ENCODE measurements at places on chromosomes 12 and 14. TPM values are rescaled to one million over a fixed set of nuclear protein-coding genes. Genes with fewer than 3 reads are reported as not detected.

Gene NGB
- total RNA-seq = not detected

Gene TCL1B
- 0.83 TPM for total RNA-seq

Gene KRT2
- total RNA-seq = not detected

Gene AKAP6
- 0.73 TPM for total RNA-seq

Gene RPL36AL
- 188 TPM for total RNA-seq

Gene PAPLN
- 0.75 TPM for total RNA-seq

DNA sequence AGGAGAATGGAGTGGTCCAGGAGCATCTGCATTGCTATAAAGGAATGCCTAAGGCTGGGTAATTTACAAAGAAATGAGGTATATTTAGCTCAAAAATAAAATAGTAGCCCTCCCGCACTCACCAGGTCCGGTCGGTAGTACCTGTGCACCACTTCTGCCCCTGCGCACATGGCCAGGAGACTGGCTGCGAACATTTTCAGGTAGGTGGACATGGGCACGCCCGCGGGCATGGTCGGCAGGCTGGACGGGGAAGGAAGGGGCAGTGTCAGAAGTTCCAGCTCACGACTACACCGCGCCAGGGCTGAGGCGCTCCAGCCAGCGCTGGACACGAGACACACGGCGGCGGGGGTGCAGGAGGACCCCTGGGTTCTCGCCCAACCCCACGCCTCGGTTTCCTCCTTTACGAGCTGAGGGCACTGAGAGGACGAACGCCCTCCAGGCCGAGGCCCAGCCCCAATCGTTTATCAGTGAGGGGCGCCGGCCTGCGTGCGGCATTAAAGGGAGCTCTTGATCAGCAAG is 9.1 kb upstream of the TDG start:
- H3K4me3 ChIP-seq = peak overlapping the region; percentile 96
- peak overlapping the region; percentile 91 for H3K27ac ChIP-seq
- no peaks in the 10 kb centered on the region for H3K27me3 ChIP-seq
- DNase-seq = no peak
- H3K4me1 ChIP-seq = peaks cover 4% of the 10 kb centered on the region

DNA sequence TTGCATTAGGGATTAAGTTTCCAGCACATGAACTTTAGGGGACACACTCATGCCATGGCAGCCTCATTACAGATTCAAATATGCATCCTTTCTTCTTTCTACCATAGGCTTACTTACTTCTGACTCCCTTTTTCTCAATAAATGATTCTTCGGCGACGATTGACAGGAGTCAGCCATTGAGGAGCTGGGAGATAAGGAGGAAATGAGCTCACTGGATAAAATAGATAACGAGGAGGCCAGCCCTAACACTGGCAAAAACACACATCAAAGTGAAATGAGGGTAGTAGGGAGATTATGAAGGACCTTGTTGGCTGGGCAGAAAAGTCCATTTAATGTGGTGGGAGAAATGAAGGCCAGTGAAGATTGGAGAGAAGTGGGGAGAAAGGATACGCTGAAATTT is 172.2 kb downstream of the SLC41A2 start:
- no peak overlapping the region for H3K27ac ChIP-seq
- no peaks in the 10 kb centered on the region for H3K27me3 ChIP-seq
- DNase-seq = no peak
- H3K36me3 ChIP-seq = no peaks in the 10 kb centered on the region

- peak overlapping the region; percentile 82 for H3K4me3 ChIP-seq
- peaks cover 17% of the 10 kb centered on the region for H3K4me1 ChIP-seq
- H3K36me3 ChIP-seq = peaks cover 59% of the 10 kb centered on the region
- H3K27me3 ChIP-seq = no peaks in the 10 kb centered on the region
These were observed 602 bp downstream of the APEX1 start for GRCh38 chr14:20455355-20456300.

GRCh38 chr12:6065131-6065862 is 59.2 kb downstream of the VWF start:
- H3K27me3 ChIP-seq = no peaks in the 10 kb centered on the region
- H3K36me3 ChIP-seq = no peaks in the 10 kb centered on the region
- no peak overlapping the region for H3K4me3 ChIP-seq
- H3K27ac ChIP-seq = no peak overlapping the region

GRCh38 chr12:65925626-65926025 is 101.3 kb downstream of the HMGA2 start:
- DNase-seq = peak; percentile 85
- H3K27ac ChIP-seq = peak overlapping the region; percentile 77
- H3K27me3 ChIP-seq = no peaks in the 10 kb centered on the region
- H3K4me1 ChIP-seq = peaks cover 63% of the 10 kb centered on the region
- H3K4me3 ChIP-seq = peak overlapping the region; percentile 8

GRCh38 chr12:23504043-23504442 is 445.4 kb downstream of the SOX5 start:
- no peaks in the 10 kb centered on the region for H3K4me1 ChIP-seq
- no peak for DNase-seq
- H3K27me3 ChIP-seq = no peaks in the 10 kb centered on the region
- no peak overlapping the region for H3K27ac ChIP-seq
- H3K4me3 ChIP-seq = no peak overlapping the region

DNA sequence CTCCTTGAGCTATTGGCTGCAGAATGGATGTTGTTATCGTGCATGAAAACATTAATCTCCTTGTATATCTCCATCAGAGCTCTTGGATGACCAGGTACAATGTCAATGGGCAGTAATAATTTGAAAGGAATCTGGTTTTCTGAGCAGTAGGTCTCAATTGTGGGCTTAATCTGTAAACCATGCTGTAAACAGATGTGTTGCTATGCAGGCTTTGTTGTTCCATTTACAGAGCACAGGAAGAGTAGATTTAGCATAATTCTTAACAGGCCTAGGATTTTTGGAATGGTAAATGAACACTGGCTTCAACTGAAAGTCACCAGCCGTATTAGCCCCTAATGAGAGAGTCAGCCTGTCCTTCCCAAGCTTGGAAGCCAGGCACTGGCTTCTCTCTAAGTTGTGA is 50.4 kb downstream of the ATG14 start:
- H3K4me3 ChIP-seq = no peak overlapping the region
- no peaks in the 10 kb centered on the region for H3K4me1 ChIP-seq
- no peak for DNase-seq
- H3K27ac ChIP-seq = no peak overlapping the region

DNA sequence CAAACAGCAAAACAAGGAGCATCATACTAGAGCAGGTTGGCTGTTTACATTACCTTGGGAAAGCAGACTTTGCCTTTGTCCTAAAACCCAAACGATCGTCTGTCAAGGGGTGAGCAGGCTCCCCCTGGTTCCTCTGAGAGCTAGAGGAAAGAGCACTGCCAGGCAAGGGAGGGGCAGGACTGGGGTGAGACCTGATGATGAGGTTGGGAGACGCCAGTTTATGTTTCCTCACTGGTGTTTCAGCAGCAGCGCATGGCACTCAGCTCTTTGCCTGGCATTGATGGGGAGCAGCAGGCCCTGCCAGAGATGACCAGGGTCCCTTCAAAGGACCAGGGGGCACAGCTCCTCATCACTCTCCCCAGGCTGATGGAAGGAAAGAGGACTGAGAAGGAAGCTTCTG is 7.9 kb upstream of the KRT2 start:
- no peak for DNase-seq
- no peaks in the 10 kb centered on the region for H3K27me3 ChIP-seq

DNA sequence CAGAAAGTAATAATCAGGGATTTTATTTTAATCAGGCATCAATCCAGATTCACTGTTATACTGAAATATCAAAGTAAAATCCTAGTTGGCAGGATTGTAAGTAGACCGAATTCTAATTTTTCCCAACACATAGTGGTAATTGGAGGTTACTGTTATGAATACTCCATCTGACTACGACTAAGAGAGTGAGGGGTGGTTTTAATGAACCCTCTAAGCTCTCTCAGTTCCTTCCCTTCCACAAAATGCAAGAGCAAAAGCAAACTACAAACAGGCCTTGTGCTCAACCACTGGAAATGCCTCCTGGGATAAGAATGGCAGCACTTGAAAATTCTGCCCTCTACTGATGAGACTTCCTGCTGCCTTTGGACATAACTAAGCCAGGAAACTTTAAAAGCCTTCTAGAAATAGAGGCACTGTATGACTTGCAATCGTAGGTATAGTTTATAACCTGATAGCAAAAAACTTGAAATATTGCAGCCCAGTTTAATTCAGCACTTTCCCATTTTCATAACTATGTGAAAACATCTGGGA is 184.8 kb downstream of the SLC16A7 start:
- no peaks in the 10 kb centered on the region for H3K27me3 ChIP-seq
- no peaks in the 10 kb centered on the region for H3K36me3 ChIP-seq

DNA sequence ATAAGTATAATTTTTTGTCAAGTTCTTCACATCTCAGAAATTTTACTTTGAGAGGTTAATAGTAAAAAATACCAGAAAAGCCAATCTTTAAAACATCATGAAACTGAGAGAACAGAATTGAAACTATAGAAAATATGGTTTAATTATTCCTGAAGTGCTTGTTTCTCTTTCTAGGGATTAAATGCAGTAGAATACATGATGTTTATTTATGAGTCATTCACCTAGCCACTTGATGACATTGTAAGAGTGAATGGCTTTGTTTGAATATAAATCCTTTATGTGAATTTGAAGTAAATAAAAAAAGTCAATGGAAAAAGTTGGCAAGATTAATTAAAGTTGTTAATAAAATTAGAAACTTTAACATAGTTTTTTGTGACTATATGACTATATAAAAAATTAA is 48.4 kb downstream of the KTN1 start:
- no peak for DNase-seq
- H3K4me1 ChIP-seq = no peaks in the 10 kb centered on the region
- H3K4me3 ChIP-seq = no peak overlapping the region
- H3K27ac ChIP-seq = no peak overlapping the region
- peaks cover 39% of the 10 kb centered on the region for H3K36me3 ChIP-seq
- H3K27me3 ChIP-seq = no peaks in the 10 kb centered on the region

GRCh38 chr14:53010193-53011040 is 59.6 kb upstream of the FERMT2 start:
- no peaks in the 10 kb centered on the region for H3K27me3 ChIP-seq
- H3K36me3 ChIP-seq = no peaks in the 10 kb centered on the region
- DNase-seq = no peak
- no peak overlapping the region for H3K27ac ChIP-seq
- no peak overlapping the region for H3K4me3 ChIP-seq

- no peaks in the 10 kb centered on the region for H3K36me3 ChIP-seq
- no peaks in the 10 kb centered on the region for H3K27me3 ChIP-seq
- no peak for DNase-seq
- H3K4me3 ChIP-seq = no peak overlapping the region
- no peak overlapping the region for H3K27ac ChIP-seq
- peaks cover under 1% of the 10 kb centered on the region for H3K4me1 ChIP-seq
These were observed 465.8 kb upstream of the SYT1 start for GRCh38 chr12:78398750-78399149.

- no peaks in the 10 kb centered on the region for H3K27me3 ChIP-seq
- no peaks in the 10 kb centered on the region for H3K36me3 ChIP-seq
- no peak for DNase-seq
- H3K4me1 ChIP-seq = no peaks in the 10 kb centered on the region
- H3K4me3 ChIP-seq = no peak overlapping the region
These were observed 243.9 kb upstream of the LRIG3 start for GRCh38 chr12:59164226-59164625.

DNA sequence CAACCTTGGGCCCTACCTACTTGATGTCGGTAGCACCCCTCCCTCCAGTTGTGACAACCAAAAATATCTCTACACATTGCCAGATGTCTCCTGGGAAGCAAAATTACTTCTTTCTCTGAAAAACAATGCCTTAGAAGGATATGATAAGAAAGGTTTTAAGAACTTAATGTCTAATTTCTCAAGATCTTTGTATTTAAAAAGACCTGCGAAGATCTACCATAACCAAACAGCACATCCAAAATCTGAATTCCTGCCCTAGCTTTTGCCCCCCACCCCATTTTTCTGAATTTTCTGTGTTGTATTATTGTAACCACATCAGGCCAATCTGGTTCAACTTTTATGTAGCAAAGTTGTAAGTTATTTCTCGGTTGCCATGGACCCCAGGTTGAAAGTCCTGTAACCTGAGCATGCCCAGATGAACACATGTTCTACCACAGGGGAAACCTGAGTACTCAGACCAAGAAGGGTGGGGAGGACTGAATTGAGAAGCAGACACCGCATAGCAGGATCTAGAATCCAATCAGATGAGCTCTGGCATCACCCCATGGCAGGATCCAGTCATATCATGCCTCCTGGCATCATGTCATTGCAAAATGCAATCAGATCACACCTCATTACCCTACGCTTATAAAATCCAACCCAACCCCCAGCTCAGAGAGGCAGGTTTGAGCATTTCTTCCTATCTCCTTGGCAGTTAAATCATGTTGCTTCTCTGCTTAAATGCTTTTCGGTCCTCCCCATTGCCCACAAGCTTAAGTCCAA is 8.7 kb downstream of the TMEM253 start:
- peaks cover 18% of the 10 kb centered on the region for H3K4me1 ChIP-seq
- DNase-seq = peak; percentile 47
- no peak overlapping the region for H3K4me3 ChIP-seq
- H3K36me3 ChIP-seq = no peaks in the 10 kb centered on the region
- peak overlapping the region; percentile 7 for H3K27ac ChIP-seq
- no peaks in the 10 kb centered on the region for H3K27me3 ChIP-seq

- H3K36me3 ChIP-seq = no peaks in the 10 kb centered on the region
- no peaks in the 10 kb centered on the region for H3K4me1 ChIP-seq
- no peak overlapping the region for H3K4me3 ChIP-seq
- no peak for DNase-seq
- H3K27me3 ChIP-seq = peaks cover 10% of the 10 kb centered on the region
These were observed 20.4 kb downstream of the CMKLR1 start for GRCh38 chr12:108318472-108319275.

DNA sequence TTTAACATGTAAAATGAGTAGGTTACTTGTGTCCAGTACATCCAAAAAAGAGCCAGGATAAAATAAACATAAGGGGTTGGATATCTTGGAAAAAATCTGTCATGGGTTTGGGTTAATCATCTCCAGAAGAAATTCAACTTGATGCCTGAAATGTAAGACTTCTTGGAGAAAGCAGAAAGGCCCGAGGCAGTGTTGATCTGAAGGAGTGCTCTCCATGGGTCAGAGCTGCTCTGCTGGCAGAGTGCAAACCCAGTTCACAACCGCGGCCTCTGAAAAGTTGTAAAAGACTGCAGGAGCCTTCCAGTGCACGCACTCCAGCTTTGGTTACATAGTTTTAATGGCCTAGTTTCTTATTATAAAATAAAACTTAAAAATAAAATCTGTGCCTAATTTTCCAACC is 97.3 kb upstream of the ALX1 start:
- H3K4me3 ChIP-seq = no peak overlapping the region
- H3K27ac ChIP-seq = no peak overlapping the region
- H3K27me3 ChIP-seq = no peaks in the 10 kb centered on the region

- no peaks in the 10 kb centered on the region for H3K27me3 ChIP-seq
- DNase-seq = no peak
- no peaks in the 10 kb centered on the region for H3K4me1 ChIP-seq
These were observed 3.6 kb downstream of the CMA1 start for GRCh38 chr14:24504425-24504950.

DNA sequence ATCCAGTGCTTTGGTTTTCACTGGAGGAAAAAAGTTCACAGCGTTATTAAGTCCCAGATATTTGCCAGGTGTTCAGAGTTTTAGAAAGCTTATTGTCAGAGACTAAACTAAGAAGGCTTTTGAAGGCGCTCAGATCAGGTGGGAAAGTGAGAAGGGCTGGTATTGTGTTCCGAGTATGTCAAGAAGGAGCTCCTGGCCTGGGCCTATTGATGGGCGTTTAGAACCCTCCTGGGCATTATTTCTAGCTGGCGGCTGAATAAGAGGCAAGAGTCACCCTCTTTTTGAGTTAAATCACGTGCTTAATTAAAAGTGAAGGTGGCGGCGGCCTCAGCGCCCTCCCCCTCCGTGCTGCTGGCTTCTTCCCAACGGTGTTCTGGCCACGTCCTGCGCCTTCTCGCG is 20.9 kb upstream of the GNS start:
- H3K4me1 ChIP-seq = peaks cover 16% of the 10 kb centered on the region
- no peak for DNase-seq
- H3K27me3 ChIP-seq = peaks cover 67% of the 10 kb centered on the region
- H3K27ac ChIP-seq = no peak overlapping the region
- peak overlapping the region; percentile 41 for H3K4me3 ChIP-seq
- H3K36me3 ChIP-seq = no peaks in the 10 kb centered on the region

All from A673 (cell line).